Hepatocyte (in vitro differentiated cells): ENCODE measurements at places on chromosomes 3 and 15. TPM values are rescaled to one million over a fixed set of nuclear protein-coding genes. Genes with fewer than 3 reads are reported as not detected.

- no peaks in the 10 kb centered on the region for H3K27me3 ChIP-seq
- no peak overlapping the region for H3K4me3 ChIP-seq
- no peaks in the 10 kb centered on the region for H3K36me3 ChIP-seq
- no peak overlapping the region for H3K27ac ChIP-seq
Observed at GRCh38 chr3:125010393-125010792, 45.4 kb downstream of the HEG1 start.

DNA sequence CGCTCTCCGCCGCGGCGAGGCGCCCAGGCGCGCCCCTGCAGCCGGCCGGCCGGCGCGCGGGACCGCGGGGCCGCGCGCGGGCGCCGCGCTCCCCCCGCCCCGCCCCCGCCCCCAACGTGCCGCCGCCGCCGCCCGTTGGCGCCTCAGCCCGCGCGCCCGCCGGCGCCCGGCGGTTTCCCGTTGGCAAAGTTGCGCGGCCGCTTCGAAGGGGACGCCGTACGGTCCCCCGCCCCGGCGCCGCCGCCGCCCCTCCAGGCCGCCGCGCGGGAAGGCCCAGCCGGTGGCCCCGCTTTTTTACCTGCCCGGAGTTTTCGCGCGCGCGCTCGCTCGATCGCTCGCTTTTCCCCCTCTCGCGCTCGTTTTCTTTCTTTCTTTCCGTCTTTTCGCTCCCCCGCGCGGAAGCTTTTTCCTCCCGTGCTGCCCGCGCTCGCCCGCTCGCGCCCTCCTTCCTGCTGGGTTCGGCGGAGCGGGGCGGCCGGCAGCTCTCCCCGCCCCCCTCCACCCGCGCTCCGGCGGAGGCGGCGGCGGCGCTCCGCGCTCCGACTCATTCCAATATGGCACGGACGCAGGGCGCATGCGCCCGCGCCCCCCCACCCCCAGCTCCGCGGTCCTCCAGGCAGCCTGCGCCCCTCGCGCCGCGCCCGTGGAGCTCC, at the start of gene SFMBT1:
Gene SFMBT1 (minus strand): TSS at position 556 of the 653 bp plus-strand sequence. CDS start 76,945 bp downstream, outside the sequence.
- H3K4me3 ChIP-seq, result peak within 1 kb of the TSS; percentile 100
- no peaks in the 10 kb centered on the region for H3K27me3 ChIP-seq
- peak within 1 kb of the TSS; percentile 91 for H3K27ac ChIP-seq
- peak; percentile 90 for DNase-seq
- peaks cover 14% of the 10 kb centered on the region for H3K4me1 ChIP-seq

DNA sequence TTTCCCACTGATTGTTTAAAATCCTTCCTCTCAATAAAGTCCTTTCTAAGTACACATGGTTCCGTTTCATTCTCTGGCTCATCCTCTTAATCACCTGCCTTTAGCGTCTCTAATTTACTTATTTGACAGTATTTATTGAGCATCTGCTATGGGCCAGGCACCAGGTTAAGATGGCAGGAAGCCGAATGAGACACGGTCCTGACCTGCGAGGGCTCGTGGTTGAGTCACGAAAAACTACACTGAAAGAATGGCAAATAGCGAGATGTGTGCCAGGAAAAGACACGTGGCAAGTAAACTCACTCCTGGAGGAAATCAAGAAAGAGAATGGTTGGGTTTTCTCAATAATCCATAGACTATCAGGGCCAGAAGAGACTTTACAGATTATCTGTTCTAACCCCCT, 60.9 kb downstream of the HES1 start:
- no peak overlapping the region for H3K27ac ChIP-seq
- no peaks in the 10 kb centered on the region for H3K36me3 ChIP-seq
- no peak for DNase-seq
- H3K4me1 ChIP-seq, result peaks cover 12% of the 10 kb centered on the region
- H3K4me3 ChIP-seq, result no peak overlapping the region

DNA sequence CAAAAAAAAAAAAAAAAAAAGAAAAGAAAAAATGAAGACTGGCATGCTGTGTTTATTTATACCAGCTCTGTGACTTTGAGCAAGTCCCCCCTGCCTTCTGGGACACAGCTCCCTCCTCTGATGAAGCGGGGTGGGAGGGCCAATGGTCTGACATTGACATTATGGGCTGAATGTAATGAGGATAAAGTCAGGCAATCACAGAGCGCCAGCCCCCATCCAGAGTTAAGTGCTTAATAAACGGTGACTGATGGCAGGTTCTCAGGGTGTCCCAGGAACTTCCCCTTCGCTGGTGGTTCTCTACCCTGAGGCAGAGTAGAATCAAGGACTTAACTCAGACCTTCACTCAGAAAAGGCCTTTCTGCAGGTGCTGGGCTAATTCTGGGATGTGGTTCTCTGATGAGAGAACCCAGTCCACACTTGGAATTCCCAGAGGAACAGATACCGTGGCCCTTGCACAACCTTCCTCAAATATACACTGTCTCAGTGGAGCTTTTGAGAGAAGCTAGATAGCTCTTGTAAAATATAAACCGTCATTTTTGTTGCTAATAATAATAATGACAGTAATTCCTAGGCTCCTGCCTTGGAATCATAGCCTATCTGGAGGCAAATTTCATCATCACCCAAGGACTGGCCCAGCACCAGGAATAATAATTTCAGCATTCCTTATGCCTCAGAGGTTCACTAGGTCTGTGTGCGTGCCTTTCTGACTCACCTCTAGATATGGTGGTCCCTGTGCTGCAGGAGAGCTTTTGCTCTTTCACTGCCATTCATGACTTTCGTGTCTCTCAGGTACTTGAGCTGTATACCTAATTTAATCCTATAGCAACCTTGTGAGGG, 115.8 kb downstream of the RPLP1 start:
- no peak overlapping the region for H3K4me3 ChIP-seq
- H3K4me1 ChIP-seq, result no peaks in the 10 kb centered on the region
- H3K27me3 ChIP-seq, result peaks cover 19% of the 10 kb centered on the region
- no peak overlapping the region for H3K27ac ChIP-seq
- no peak for DNase-seq

DNA sequence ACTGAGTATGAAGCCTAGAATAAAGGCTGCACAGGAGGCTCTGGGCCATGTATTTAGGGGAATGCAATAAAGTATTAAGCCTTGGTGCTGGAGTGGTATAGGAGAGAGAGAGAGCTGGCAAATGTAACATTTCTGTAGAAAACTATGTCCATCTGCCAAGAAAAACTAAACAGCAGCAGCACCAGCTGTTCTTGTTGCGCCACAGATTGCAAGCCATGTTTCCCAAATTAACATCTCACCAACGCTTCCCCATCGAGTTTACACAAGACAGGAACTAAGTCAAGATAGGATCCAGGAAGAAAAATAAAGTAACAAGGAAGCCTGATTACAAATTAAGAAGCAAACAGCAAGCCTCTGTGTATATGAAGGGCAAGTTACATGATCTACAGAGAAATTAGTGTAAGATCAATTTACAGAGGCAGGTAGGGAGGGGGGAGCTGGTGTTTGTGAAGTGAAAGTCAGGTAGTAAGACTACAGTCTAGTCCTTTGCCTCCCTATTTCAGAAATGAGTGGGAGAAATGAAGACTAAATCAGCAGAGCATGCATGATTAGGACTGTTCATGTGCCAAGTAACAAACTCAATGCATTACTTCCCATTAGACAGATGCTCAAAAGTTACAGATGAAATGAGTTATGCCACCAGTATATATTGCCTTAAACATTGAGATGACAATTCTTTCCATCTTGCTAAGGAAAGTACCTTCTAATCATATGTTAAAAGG, 900.5 kb downstream of the EPHA3 start:
- H3K36me3 ChIP-seq, result no peaks in the 10 kb centered on the region
- H3K4me3 ChIP-seq, result no peak overlapping the region
- H3K27ac ChIP-seq, result no peak overlapping the region
- no peak for DNase-seq
- H3K27me3 ChIP-seq, result no peaks in the 10 kb centered on the region
- peaks cover 10% of the 10 kb centered on the region for H3K4me1 ChIP-seq

DNA sequence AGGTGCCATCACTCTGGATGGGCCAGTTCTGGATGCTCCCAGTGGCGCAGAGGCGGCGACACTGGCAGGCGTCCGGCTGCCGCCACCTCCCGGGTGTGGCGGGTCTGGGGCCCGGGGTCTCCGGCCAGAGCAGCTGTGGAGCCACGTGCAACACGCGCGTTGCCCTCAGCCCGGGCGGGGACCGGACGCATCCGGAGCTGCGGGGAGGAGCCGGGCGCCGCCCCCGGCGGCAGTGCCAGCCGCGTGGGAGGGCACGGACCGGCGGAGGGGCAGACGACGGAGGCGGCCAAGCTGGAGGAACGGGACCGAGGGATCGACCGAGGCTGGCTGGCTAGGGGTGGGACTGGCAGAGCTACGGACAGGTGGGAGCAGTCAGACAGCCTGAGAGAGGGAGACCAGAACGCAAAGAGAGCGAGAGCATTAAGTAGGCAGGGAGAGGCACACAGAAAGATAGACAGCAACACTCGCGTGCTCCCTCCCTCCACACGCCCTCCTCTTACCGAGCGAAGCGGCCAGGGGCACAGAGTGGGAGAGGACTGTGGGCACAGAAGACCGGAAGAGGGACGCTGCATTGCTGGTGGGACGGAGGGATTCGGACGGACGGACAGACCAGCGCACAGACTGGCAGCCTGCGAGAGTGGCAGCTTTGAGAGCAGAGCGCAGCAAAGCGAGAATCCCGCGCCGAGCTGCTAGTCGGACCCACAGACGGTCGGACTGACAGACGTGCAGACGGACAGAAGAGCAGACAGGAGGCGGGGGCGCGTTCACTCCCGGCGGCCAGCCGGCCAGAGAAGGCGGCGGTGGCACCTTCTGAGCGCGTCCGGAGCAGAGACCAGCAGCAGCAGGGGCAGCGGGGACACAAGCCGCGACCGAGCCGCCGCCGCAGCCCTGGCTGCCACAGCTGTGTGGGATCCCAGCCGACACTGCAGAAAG, at the start of gene ARPP21:
Gene ARPP21 (plus strand): TSS at position 272 of the 933 bp plus-strand sequence. CDS start 42,227 bp downstream, outside the sequence.
- peaks cover 3% of the 10 kb centered on the region for H3K4me1 ChIP-seq
- no peak within 1 kb of the TSS for H3K27ac ChIP-seq
- H3K27me3 ChIP-seq, result peaks cover 68% of the 10 kb centered on the region
- H3K36me3 ChIP-seq, result no peaks in the 10 kb centered on the region
- DNase-seq, result peak; percentile 31

DNA sequence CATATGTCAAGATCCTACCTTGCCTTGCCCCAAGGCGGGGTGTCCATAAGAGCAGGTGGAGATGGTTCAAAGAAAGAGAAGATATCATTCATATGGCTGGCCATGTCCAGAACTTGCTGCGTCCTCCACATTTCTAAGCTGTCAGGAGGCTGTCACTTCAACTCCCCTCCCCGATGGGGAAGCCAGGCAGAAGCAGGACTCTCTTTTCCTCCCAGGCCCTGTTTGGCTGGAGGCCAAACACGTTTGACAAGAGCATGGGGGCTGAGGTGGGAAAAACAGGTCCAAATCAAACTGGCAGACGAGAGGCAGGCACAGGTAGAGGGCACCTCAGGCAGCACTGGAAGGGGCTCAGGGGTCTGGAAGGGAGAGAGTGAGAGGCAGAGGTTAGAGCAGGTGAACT, 37.7 kb downstream of the MESD start:
- no peaks in the 10 kb centered on the region for H3K36me3 ChIP-seq
- no peak overlapping the region for H3K27ac ChIP-seq
- H3K4me3 ChIP-seq, result no peak overlapping the region
- H3K4me1 ChIP-seq, result no peaks in the 10 kb centered on the region
- no peaks in the 10 kb centered on the region for H3K27me3 ChIP-seq

- no peak overlapping the region for H3K4me3 ChIP-seq
- no peak for DNase-seq
- no peaks in the 10 kb centered on the region for H3K27me3 ChIP-seq
- no peaks in the 10 kb centered on the region for H3K36me3 ChIP-seq
Observed at GRCh38 chr3:61897848-61898247, 336.5 kb downstream of the PTPRG start.

Gene SLC25A38
- 37.2 and 43.2 TPM in 2 replicates for total RNA-seq

DNA sequence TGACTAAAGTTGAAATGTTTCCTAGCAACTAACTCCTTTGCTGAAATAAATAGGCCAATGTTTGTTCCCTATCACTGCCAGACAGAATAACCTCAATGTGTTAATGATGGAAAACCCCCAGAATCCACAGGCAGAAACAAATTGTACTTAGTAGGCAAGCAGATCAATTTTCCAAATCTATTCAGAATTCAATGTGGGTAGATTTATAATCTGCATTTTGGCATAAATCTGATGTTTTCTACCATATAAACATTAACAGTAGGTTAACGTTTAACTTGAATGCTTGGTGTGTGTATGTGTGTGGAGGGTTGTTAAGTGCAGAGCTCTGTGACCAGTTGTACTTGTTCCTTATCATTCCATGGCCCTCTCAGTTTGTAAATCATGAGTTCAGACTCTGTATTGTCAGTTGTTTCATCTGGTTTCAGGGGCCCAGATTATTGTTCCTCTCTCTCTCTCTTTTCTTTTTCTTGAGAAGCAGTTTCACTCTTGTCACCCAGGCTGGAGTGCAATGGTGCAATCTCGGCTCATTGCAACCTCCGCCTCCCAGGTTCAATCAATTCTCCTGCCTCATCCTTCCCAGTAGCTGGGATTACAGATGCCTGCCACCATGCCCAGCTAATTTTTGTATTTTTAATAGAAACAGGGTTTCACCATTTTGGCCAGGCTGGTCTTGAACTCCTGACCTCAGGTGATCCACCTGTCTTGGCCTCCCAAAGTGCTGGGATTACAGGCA, 32.8 kb downstream of the PLSCR1 start:
- H3K27ac ChIP-seq, result peak overlapping the region; percentile 86
- H3K36me3 ChIP-seq, result no peaks in the 10 kb centered on the region
- H3K4me1 ChIP-seq, result peaks cover 13% of the 10 kb centered on the region
- H3K4me3 ChIP-seq, result no peak overlapping the region
- no peaks in the 10 kb centered on the region for H3K27me3 ChIP-seq

Gene FAM174B
- total RNA-seq, result 17.0 and 17.8 TPM in 2 replicates

Gene CACNA2D2
- total RNA-seq, result 0.87 and 1.2 TPM in 2 replicates

Gene GPR171
- total RNA-seq, result not detected in 2 replicates

- H3K36me3 ChIP-seq, result no peaks in the 10 kb centered on the region
- H3K27ac ChIP-seq, result peak overlapping the region; percentile 13
- no peaks in the 10 kb centered on the region for H3K27me3 ChIP-seq
Observed at GRCh38 chr3:156751461-156752025, 74.6 kb upstream of the LEKR1 start.

DNA sequence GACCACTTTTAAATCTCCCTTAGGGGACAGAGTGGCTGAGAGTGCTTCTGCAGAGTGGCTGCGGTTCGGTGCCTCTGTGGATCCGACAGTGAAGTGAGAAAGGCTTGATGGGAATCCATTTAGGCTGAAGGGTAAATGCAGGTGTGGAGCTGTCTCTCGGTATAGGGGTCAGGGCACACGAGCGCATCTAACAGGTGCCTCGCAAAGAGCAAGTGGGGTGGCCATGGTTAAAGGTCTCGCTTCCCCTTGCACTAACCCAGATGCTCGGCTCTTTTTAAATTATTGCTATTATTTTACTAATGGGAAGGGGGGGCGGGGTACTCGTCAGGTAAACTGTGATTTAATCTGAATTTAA, 598 bp upstream of the GJD2 start:
- H3K4me1 ChIP-seq, result peaks cover 5% of the 10 kb centered on the region
- no peaks in the 10 kb centered on the region for H3K36me3 ChIP-seq
- H3K27ac ChIP-seq, result no peak overlapping the region
- peaks cover 66% of the 10 kb centered on the region for H3K27me3 ChIP-seq
- H3K4me3 ChIP-seq, result no peak overlapping the region
- no peak for DNase-seq

Gene TNNC1
- 15.0 and 16.1 TPM in 2 replicates for total RNA-seq

Gene GOLGA8J
- total RNA-seq, result 0.13 TPM in 1 of 2 replicates, not detected in the other

- H3K27ac ChIP-seq, result no peak overlapping the region
- no peaks in the 10 kb centered on the region for H3K36me3 ChIP-seq
- DNase-seq, result no peak
- H3K4me3 ChIP-seq, result no peak overlapping the region
Observed at GRCh38 chr3:169964176-169964575, 2.4 kb upstream of the SEC62 start.
